CD4-positive, alpha-beta T cell treated with Interleukin-6 for 4 hours (primary cell): ENCODE measurements at places on chromosomes 3 and 15.

DNA sequence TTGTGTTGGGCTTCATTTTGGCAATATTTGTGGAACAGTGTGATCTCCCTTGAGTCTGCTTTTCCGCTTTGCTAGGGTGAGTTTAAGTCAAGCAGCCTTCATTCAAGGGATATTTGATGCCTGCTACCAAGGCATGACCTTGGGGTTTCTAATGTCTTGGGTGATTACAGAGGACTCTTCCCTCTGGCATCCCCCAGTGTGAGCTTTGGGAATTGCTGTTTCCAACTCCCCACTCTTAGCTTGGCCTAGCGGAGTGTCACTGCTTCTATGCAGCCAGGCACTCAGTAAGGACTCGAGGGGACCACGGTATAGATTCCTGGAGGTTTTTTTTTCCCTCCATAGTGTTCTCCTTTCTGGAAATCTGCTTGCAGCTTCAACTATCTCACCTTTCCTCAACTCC lies 21.1 kb downstream of the GCNT3 start:
- no peak for DNase-seq

- DNase-seq: no peak
Observed at GRCh38 chr15:79942741-79943481, 28.1 kb downstream of the BCL2A1 start.

GRCh38 chr3:152160350-152161011 lies 108.2 kb upstream of the MBNL1 start:
- DNase-seq: no peak

DNA sequence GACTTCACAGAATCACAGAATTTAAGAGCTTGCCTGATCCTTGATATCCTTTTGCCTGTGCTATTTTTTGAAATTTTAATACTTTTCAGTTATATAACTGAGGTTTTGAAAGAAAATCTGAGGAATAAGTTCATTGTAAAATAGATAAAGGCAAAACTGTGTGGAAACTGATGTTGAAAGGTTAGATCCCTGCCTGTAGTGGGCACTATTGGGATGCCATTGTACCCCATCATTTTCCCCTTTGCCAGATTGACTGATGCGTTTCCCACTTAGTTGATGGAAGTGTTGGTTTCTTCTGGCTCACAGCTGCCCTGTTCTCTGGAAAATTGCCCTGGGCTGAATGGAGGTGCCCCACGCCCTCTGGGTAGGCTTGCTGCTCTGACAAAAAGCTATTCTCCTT lies 387.9 kb downstream of the RBMS3 start:
- DNase-seq: no peak

GRCh38 chr15:64688770-64689169 lies 86.6 kb downstream of the RBPMS2 start:
- DNase-seq: no peak

GRCh38 chr3:188168186-188168585 lies 14.2 kb downstream of the LPP start:
- no peak for DNase-seq

DNA sequence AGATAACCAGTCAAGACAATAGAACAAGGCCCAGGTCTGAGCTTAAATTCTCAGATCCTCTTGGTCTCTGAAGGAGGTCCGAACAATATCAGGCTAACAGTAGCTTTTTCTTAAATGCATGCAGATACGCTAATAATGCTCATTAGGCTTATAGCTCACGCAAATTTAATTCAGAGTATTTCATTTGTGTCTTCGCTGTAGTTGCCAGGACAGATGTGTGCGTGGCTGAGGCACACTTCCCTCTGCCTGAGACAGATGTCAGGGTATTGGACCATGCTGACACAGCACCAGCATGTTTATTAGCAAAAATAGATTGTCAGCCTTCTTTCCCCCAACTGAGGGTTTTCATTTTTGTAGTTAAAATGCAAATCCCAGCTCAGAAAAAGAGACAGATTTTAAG lies 102.9 kb upstream of the BFSP2 start:
- DNase-seq: no peak

GRCh38 chr3:56997675-56998074 lies 62.8 kb upstream of the SPATA12 start:
- DNase-seq: no peak

GRCh38 chr3:110958313-110959147 lies 113.1 kb upstream of the NECTIN3 start:
- DNase-seq: no peak

- DNase-seq: no peak
Observed at GRCh38 chr3:28124882-28125281, 116.5 kb upstream of the CMC1 start.

- DNase-seq: no peak
Observed at GRCh38 chr3:37945807-37946530, 44.6 kb upstream of the VILL start.

- no peak for DNase-seq
Observed at GRCh38 chr15:71648095-71648494, 162.3 kb upstream of the NR2E3 start.

GRCh38 chr3:134613006-134613520 lies 37.8 kb downstream of the KY start:
- no peak for DNase-seq

DNA sequence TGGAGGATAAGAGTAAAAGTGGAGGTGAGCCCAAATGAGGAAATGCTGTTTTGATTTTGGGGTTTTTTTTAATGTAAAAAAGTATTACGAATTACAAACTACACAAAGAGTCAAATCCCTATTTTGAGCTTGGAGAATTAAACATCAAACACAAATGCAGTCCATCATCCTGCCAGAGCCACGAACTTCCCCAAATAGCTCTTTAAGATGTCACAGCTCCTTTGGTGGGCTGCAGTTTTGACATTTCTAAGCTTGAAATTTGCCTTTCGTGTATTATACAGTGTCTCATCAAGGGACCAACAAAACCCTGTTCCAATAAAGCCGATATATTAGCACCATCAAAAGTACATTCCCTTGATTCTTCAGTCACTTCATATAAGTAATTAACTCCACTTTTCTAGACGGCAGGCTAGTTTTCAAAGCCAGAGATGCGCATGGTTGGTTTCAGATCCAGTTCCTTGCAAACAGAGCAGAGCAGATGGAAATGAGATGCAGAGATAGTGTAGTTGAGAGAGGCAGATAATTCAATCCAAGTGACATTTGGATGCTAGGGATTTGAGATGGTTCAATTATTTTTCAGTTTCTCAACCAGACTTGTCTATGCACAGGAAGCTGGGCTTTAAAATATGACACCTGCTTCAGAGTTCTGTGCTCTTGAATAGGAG lies 580.9 kb downstream of the EDEM1 start:
- no peak for DNase-seq

DNA sequence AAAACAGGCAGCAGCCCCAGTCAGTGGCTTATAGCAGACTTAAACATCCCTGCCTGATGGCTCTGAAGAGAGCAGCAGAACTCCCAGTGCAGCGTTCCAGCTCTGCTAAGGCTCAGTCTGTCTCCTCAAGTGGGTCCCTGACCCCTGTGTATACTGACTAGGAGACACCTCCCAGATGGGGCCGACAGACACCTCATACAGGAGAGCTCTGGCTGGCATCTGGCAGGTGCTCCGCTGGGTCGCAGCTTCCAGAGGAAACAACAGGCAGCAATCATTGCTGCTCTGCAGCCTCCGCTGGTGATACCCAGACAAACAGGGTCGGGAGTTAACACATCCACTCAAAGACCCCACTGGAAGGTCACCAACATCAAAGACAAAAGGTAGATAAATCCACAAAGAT lies 93.5 kb downstream of the RFX7 start:
- no peak for DNase-seq

- no peak for DNase-seq
Observed at GRCh38 chr3:8223766-8224165, 277.9 kb upstream of the LMCD1 start.

- no peak for DNase-seq
Observed at GRCh38 chr3:40602778-40603385, 78.1 kb downstream of the ZNF621 start.

DNA sequence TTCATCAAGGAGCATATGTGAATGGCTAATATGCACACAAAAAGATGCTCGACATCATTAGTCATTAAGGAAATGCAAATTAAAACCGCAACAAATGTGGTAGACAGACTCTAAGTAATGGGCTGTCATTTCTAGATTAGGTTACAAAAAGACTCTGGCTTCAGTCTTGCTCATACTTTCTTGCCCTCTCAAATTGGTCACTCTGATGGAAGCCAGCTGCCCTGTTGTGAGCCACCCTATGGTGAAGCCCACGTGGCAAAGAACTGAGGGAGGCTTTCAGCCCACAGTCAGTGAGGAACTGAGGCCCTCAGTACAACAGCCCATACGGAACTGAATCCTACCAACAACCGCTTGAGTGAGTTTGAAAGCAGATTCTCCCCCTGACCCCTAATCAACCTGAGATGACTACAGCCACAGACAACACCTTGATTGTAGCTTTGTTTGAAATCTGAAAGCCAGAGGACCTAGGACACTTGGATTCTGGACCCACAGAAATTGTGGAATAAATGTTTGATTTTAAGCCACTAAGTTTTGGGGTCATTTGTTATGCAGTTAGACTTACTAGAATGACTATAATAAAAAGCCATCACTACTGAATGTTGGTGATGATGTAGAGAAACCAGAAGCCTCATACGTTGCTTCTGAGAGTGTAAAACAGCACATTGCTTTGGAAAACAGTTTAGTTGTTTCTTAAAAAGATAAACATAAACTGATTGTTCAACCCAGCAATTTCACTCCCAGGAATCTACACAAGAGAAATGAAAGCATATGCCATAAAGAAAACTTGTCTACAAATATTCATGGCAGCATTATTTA lies 45.7 kb downstream of the EHHADH start:
- DNase-seq: no peak

GRCh38 chr3:81874738-81875137 lies 113.3 kb upstream of the GBE1 start:
- DNase-seq: no peak

DNA sequence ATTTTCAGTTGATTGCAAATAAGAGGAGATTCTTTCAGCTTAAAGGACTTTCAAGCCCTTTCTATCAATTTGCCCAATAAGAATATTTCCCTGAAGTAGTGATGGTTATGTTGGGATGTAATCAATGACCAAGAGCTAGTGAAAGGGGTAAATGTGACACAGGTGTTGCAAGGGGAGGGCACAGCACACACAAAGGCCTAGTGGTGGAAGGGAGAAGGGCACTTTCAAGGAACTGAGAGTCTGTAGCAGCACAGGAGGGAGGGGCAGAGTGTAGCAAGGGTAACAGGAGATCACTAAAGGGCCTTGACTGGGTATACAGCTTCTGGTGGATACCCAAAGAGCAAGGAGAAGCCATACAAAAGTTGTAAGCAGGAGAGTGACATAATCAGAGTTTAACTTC lies 217.8 kb upstream of the ARHGEF26 start:
- no peak for DNase-seq

- no peak for DNase-seq
Observed at GRCh38 chr15:90560229-90560776, 30.6 kb downstream of the CRTC3 start.

- peak; percentile 19 for DNase-seq
Observed at GRCh38 chr15:99485153-99485961, 80.4 kb upstream of the MEF2A start.

DNA sequence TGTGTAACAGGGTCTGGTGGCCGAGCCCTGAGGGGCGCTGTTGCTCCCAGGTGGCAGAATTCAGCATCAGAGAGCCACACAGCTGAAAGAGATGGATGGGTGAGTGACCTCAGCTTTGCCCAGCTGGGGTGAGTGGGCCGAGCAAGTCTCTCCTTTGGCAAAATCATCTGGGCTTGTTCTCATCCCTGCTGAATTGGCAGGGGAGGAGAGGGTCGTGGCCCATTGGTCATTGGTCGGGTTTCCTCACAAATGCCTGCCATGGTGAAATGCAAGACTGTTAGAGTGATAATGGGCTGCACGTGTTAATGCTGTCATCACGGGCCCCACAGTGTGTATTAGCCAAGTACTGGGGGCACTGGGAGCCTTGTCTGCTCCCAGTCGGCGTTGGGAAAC lies 15.9 kb downstream of the ABHD2 start:
- no peak for DNase-seq

GRCh38 chr3:197847866-197848401 lies 56.9 kb downstream of the LRCH3 start:
- peak; percentile 47 for DNase-seq

- no peak for DNase-seq
Observed at GRCh38 chr15:60462027-60462426, 16.9 kb downstream of the ICE2 start.

DNA sequence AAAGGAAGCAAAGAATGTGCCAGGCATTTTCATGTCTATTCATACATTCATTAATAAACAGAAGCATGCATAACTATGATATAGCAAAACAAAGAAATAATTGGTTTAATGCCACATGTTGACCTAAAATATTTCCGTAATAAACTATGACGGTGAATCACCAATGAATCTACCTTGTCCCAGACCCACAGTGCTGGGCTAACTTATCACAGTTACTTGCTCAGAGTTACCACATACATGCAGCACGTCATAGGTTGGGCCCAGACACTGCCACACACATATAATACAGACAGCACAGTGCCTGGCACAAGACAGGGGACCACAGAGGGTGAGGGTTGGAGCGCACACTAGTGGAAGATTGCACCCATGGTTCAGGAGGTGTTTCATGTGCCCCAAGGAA lies 86.9 kb downstream of the ATP1B3 start:
- no peak for DNase-seq

DNA sequence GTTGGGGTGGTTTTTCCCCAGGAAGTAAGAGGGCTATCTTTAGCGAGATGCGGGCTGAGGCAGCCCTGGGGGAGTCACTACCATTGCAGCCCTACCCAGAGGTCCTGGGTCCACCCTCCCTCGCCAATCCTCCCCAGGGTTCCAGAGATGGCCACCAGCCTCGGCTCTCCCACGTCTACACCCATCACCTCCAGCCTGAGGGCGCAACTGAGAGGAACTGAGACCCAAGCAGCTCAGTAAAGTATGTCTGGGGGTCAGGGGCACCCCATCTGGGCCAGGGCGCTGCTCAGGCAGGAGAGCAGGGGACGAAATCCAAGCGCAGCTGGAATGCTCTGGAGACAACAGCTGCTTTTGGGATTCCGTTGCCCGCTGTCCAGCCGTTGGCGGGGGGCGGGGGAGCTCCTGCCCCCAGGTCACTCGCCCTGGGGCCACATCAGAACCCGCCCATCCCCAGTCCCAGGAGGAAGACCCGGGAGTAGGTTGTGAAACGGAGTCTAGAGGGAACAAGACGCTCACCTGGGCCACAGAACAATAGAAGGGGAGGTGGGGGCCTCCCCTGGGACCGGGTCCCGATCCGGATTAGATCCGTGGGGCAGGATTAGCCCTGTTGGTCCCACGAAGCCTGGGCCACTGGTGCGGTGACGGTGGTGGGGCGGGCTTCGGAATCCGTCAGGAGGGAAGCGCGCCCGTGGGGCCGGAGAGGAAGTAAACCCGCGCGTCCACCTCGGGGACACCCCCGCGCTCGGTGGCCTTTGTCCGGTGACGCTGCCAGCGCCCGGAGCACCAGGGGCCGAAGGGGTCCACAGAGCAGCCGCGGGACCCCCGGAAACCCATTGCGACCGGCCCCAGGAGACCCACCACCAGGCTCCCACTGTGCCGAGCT lies 1.4 kb upstream of the NDUFAF3 start:
- peak; percentile 32 for DNase-seq
